ENCODE measurements at places on chromosomes 4 and X. TPM values are rescaled to one million over a fixed set of nuclear protein-coding genes. Genes with fewer than 3 reads are reported as not detected.

GABRA4 gene
- not detected for total RNA-seq

STATH gene
- not detected for total RNA-seq

TMEM150C gene
- 3.8 TPM for total RNA-seq

OPRPN gene
- total RNA-seq, result not detected

GRID2 gene
- total RNA-seq, result 0.17 TPM

SCML1 gene
- 9.7 TPM for total RNA-seq

STBD1 gene
- total RNA-seq, result 5.4 TPM

GUCY1A1 gene
- 2.5 TPM for total RNA-seq

DNA sequence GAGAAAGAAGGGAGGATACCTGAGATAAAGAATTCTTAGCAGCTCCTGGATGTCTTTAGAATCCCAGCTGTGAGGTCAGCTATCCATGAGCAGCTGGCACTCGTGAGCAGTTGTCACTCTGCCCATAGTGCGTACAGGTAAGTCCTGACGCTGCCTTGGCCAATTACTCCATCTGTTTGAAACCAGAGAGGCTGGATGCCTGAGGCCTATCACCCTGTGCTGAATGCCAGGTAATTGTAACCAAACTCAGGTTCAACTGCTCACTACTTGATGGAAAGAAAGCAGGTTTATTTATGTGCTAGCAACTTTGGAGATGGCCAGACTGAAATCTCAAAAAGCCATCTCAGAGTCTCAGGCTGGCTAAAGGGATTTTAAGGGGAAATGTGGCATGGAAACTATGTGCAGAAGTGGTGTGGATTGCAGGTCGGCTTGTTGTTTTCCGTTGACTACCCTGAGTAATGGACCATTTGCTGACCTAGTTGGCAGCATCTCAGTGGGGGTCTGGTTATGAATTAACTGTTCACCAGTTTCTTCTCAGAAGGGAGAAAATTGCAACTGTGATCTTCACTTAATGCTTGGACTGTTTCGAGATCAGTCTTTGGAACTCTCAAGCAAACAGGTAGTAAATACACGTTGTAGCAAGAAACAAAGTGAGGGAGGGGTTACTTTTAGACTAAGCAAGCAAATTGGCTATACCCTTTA lies 1614.0 kb upstream of the PCDH10 start:
- no peak for DNase-seq

DNA sequence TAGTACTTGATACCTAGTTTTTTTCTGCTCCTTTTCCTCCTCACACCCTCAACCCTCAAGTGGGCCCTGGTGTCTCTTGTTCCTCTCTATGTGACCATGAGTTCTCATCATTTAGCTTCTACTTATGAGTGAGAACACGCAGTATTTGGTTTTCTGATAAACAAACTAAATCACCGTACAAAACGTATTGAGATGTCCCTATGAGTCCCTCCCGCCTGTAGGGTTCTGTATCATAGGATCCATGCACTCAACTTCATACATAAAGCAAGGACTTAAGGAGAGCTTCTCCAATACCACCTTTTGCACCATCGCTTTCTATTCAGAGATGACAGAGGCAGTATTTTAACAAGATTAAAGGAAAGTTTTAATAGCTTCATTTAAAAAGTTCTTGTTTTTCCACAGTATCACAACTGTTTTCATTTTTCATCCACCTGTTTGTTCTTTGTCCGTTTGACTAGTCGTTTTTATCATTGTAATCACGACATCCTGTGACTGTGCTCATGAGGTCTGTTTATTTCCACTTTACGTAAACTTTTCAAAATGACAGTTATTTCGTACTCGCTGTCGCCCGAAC lies 457 bp upstream of the RAB9A start:
- DNase-seq, result no peak

DNA sequence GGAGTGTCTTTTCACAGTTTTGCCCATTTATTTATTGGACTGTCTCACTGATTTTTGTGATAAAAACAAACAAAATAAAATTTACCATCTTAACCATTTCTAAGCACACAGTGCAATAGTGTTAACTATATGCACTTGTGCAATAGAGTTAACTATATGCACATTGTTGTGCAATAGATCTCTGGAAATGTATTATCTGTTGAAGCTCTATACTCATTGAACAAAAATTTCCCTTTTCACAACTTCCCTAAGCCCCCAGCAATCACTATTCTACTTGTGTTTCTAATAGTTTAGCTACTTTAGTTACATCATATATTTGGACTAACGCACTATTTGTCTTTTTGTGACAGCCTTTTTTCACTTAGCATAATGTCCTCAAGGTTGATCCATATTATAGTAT lies 59.7 kb upstream of the BEX4 start:
- DNase-seq, result no peak

GRCh38 chrX:18885328-18886004 lies 98.4 kb downstream of the PHKA2 start:
- DNase-seq, result no peak

DNA sequence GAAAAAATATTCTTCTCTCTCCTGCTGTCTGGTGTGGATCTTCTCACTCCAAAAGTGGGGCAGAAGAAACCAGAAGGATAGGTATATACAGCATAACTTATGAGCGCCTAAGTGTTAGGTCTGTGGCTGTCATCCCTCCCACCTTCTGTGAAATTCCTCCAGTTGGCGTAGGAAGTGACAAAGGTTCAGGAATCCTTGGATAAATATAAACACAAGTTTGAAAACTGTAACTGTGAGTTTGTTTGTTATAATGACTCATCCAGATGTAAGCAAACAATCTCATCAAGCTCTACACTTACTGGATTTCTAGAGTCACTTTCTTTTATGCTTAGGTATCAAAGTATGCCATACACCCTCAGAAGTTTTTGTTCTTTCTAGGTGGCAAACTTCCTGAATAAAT lies 405.2 kb downstream of the FAT4 start:
- no peak for DNase-seq

GRCh38 chr4:72473434-72473900 lies 95.6 kb downstream of the ADAMTS3 start:
- DNase-seq, result no peak

- DNase-seq, result no peak
Measured at GRCh38 chr4:3722446-3723231, 43.5 kb upstream of the ADRA2C start.

DNA sequence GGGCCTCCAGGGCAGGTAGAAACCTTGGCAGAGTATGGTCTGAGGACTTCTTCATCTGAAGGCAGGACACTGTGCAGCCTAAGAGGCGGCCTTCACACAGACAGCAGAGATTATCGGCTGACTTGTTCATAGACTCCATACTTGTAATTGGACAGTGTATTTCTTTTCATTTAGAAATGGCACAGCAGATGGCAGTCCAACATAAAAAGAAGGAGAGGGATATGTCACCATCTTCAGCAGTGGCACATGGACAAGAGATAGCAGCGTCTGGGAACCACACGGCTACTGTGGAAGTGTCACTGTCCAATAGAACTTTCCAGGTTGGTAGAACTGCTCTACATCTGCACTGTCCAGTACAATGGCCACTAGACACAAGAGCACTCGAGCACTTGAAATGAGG lies 21.7 kb upstream of the GEMIN8 start:
- no peak for DNase-seq

- peak; percentile 35 for DNase-seq
Measured at GRCh38 chr4:7217474-7218321, 25.4 kb downstream of the SORCS2 start.

GRCh38 chrX:15737190-15737958 lies 696 bp upstream of the CA5B start:
- DNase-seq, result no peak

DNA sequence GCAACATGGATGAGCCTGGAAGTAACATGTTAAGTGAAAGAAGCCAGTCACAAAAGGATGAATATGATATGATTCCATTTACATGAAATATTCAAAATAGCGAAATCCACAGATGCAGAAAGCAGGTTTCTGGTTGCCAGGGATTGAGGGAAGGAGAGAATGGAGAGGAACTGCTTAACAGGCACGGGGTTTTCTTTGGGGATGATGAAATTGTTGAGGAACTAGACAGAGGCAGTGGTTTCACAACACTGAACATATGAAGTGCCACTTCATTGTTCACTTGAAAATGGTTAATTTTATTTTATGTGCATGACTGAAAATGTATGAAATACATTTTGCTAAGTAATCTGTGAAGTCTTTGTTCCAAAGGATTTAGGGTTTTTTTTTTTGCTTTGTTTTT lies 182.5 kb upstream of the TBL1X start:
- DNase-seq, result no peak

DNA sequence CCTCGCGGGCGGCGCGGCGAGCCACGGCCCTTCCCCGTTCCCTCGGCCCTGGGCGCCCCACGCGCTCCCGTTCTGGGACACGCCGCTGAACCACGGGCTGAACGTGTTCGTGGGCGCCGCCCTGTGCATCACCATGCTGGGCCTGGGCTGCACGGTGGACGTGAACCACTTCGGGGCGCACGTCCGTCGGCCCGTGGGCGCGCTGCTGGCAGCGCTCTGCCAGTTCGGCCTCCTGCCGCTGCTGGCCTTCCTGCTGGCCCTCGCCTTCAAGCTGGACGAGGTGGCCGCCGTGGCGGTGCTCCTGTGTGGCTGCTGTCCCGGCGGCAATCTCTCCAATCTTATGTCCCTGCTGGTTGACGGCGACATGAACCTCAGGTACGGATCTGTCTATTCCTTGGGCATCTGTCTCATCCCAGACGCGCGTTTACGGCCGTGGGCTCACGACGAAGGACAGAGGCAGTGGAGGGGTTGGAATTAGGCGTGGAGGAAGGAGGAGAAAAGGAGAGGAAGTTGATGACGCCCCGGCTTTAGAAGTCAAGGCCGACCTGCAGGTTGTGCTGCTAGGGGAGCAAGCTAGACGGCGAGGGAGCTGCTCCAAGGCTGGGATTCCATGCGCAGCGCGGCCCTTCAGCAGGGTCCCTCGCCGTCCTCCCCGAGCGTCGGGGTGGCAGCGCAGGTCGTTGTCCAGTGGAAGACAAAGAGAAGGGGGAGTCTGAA lies 792 bp downstream of the SLC10A4 start:
- peak; percentile 29 for DNase-seq

DNA sequence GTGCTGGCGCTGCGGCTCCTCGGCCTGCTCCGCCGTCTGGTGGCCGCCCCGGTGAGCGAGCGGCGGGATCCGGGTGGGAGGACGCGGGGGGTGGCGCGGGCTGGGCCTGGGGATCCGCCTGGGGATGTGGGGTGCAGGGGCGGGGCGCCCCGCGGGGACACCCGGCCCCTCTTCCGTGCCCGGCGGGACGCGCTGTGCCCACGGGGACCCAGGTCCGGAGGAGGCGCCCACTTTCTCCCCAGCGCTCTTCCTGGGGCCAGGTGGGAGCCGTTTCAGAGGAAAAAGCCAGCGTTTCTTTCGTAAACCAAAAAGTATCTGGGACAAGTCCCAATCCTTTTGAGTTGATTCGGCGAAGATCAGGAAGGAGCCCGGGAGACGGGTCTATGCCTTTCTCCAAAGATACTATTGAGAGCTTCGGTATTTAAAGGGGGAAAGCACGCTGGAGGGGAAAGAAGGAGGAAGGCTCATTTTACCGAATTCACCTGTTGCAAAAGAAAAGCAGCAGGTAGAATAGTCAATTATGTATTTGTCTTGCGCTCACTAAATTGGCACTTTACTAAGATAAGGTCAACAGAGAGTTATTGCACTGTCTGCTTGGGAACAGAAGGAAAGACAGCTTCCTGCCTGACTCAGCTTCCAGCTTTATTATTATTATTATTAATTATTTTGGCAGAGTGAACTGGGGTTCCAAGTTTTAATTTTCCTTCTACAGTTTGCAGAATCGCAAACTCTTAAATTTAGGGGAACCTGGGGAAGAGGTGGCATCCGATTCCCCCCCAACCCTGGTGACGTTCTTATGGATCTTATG lies 81.5 kb upstream of the CD99 start:
- peak; percentile 44 for DNase-seq

DNA sequence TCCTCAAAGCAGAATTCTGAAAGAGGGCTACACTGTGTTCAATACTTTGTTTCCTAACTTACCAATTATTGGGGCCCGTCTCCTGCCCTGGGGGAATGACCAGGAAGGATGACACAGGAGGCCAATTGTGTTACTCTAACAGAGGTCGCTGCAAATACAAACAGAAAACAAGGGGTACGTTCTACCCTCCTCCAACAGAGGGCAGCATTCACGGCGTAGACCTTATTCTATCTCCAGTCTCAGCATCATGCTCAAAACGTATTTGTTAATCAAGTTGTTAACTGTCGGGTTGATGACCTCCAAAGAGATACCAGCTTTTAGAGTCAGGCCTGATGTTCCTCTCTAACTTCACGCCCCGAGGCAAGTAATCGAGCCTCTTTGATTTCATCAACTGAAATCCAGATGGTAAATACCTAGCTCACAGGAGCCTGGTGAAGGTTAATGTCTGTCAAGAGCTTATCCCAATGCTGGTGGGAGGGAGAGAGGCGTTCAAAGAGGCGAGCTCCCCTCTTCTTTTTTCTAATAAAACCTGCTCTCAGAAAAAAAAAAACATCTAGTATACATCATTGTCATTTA lies 181.0 kb upstream of the KCNIP4 start:
- peak; percentile 69 for DNase-seq

GRCh38 chr4:36325499-36325898 lies 44.1 kb downstream of the DTHD1 start:
- no peak for DNase-seq

GRCh38 chr4:132865458-132865857 lies 283.6 kb upstream of the PCDH10 start:
- no peak for DNase-seq

DNA sequence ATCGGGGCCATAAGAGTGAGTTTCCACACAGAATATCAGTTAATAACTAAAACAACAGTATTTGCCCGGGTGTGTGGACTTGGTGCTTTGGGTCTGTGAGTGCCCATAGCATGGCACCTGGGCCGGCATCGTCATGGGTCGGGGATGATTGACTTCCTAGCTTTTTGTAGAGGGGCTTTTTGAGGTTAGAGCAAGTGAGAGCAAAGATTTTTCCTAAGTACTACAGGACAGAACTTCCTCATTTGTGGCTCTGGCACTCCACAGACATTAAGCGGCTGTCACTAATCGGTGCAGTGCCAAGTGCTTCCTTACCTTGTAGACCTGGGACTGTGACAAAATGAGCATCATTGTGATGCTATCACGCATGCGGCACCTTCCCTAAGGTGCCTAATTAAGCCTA lies 81.0 kb downstream of the SHROOM2 start:
- no peak for DNase-seq

DNA sequence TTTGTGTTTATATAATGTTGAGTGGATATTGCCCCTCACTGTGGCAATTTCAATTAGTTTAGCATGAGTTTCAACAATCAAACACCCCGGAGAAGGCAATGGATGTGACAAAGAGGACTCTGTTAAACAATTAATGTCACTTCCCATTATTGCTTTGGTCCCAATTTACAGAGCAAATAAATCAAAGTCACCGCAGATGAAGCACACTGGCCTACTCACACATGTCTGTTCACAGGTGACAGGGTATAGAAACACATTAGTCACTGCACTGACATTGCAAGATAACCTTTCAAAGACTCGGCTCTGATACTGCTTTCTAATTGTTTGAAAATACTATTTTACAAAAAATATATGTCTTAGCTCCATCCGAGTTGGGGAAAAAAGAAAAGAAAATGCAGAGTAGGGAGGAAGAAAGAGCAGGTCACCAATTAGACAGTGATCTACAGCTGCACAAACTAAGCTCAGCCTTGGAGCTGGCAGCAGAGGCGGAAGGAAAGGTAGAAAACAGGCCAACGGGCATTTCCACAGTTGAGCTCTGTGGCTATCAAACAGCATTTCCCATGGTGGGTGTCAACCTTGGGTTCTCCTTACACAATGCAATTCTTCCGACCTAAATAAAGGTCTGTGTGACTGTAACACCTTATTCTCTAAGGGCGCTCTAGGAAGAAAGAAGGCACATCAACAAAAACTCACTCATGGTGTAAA lies 53.9 kb downstream of the PPARGC1A start:
- no peak for DNase-seq

GRCh38 chr4:138912704-138913340 lies 102.8 kb upstream of the NOCT start:
- no peak for DNase-seq

GRCh38 chr4:138222046-138222445 lies 20.1 kb downstream of the SLC7A11 start:
- no peak for DNase-seq
